CMK (cell line): ENCODE measurements at places on chromosomes 7 and 10.
A peak's percentile ranks its signal among the peaks of the same experiment; 100 is the strongest.

GRCh38 chr10:27373566-27374160 is 130.4 kb upstream of the RAB18 start:
- no peak for DNase-seq

GRCh38 chr7:47027695-47028240 is 554.1 kb downstream of the TNS3 start:
- DNase-seq: no peak

DNA sequence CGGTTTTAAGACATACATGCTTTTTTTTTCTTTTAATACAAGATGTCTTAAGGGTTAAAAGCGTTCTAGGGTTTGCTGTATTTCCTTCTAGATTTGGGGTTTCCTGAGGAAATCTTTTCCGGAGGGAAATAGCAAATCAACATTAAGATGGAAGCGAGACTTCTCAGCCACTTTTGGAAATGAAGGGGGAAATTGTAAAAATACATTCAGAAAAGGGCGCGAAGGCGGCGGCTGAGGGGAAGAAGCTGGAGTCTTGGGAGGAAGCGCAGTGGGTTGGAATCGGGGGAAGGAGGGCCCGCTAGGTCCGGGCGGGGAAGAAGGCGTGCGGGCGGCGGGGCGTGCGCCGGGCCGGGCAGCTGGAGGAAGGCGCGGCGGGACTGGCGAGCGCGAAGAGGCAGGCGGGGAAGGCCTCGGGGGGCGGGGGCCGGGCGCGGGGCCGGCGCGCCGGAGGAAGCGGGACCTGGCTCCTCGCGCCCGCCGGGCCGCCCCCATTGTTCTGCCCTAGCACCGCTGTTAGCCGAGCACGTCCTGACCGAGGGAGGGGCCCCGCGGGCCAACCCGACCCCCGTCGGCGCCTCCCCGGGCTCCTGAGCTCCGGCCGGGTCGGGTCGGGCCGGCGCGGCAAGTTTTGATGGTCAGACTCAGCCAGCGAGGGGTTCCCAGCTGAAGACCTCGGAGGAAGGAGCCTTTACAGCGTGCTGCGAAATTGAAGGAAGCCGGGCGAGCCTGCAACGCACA is 1.5 kb upstream of the SKIDA1 start:
- no peak for DNase-seq

GRCh38 chr10:124705817-124706461 is 38.2 kb downstream of the FAM53B start:
- DNase-seq: no peak

DNA sequence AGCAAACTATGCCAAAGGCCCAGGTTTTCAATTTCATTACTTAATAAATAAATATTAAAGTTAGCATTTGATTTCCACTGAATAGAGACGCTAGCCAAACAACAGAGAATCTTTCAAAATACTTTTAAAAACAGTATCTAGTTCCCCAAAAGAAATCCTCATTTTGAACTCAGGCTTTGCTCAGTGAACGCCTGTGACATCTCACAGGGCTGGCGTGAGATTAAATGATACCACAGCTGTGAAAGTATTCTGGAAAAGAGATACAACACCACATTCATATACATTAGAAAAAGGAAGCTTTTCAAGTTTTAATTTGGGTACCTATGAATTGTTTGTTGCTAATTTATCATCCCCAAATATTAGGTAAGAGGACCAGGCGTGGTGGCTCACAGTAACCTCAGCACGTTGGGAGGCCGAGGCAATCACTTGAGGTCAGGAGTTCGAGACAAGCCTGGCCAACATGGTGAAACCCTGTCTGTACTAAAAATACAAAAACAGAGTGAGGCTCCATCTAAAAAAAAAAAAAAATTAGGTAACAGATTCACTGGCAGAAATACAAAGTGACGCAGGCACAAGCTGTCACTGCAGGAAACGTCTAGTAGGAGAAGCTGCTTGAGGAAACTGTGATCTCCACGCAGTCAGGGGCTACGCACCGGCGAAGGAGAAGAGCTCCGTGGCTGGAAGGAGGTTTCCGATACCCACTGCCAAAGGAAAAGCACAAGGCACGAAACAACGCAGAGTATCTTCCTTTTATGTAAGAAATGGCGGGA is 50.0 kb downstream of the AMZ1 start:
- DNase-seq: no peak

GRCh38 chr7:158353606-158354570 is 233.7 kb downstream of the PTPRN2 start:
- peak; percentile 17 for DNase-seq

DNA sequence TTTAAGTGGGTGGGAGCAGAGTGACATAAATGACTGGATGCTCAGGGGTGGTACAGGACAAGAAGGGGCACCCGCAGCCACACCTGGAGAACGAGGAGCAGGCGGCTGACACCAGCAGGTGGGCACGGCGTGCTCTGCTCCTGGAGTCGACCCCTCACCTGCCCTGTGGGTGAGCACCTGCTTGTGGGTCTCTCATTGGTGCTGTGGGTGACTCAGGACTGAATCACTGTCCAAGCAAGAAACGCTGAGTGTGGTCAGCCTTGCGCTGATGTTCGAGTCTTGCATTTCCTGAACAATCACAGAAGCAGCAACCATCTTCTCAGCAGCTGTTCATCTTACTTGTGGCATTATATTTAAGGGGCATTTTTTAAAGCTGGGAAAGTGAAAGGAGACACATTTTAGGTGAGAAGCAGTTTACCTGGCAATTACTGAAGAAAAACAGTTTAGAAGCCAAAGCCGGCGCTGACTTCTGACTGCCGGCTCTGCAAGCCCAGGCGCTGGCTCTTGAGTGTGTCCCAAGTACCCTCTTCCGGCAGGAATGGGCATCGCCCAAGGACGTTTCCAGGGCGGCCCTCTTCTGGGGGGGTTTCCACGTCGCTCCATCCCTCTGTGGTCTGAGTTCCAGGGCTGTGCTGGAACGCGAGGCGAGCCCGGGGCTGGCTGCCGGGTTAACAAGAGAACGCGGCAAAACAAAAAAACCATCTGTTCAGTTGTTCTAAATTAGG is 145.2 kb upstream of the PFKP start:
- no peak for DNase-seq

- DNase-seq: no peak
These were observed 197.8 kb upstream of the TCF7L2 start for GRCh38 chr10:112752288-112752687.

DNA sequence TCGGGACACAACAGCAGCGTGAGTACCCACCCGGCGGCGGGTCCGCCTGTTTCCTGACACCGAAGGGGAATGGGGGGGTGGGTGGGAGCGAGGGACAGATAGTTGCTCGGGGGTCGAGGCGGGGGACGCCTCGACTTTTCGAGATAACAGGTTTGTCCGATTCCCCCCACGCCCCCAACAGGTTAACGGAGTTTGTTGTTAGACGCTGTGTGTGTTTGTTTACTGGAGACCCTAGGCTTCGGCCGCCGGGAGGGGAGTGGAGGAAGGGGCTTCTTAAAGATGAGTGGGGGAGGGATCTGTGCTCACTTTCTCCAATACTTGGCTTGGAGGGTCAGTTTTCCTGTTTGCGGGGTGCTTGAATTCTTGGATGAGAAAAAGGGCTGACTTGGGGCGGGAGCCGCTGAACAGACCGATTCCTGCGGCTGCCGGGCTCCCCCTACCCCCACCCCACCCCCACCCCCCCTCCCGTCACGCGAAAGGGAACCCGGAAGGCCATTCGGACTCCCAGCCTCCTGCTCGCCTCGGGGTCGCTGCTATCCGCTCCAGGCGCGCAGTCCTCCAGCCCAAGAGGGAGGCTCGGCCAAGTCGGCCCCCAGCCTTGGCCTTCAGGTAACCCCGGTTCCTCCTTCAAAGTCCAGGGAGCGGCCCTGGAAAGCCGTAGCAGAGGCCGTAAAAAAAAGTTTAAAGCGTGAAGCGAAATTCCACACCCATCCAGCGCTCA is 1.0 kb downstream of the SORCS3 start:
- no peak for DNase-seq

DNA sequence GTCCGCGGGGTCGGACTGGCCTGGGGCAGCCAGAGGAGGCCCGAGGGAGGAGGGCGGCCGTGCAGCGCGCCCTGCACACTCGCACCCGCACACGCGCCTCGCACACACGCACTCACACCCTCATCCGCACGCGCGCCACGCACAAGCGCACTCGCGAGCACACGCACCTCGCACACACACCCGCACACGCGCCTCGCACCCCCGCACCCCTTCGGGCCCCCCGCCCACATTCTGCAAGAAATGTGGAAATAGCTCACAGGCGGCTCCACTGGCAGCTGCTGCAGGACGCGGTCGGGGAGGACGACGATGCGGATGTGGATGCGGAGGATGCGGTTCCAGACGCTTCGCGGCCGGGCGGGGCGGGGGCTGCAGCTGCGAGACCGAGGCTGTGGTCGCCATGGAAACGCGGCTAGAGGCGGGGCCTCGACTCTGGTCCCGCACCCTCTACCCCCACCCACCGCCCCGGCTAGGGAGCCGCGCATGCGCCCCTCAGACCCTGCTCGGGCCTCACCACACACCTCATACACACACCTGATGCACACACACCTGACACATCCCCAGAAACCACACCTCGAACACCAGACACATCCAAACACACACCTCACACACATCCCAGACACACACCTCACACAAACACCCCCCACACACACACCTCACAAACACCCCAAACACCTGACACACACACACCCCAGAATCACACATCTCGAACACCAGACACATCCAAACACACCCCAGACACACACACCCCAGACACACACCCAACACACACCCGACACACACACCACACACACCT is at the start of gene CALY:
TSS of gene CALY (minus strand) at position 320 of the 793 bp plus-strand sequence. CDS start 7,907 bp downstream, outside the sequence.
- no peak for DNase-seq

DNA sequence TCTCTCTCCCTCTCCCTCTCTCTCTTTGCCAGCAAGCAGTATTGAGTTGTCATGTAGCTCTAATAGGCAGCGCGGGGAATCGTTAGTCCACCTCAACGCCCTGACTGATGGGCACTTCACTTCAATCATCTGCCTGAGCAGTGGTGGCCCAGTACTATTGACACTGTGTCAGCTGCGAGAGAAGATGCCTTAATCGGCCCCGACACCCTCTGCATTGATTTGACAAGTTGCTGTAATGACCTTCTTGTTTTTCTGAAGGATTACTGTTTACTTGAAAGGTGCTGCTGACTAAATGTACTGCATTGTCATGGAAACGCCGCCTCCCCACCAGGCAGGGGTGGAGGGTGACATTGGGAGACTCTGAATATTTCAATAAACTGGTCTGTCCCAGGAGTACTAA is 913.8 kb downstream of the KCNMA1 start:
- no peak for DNase-seq

DNA sequence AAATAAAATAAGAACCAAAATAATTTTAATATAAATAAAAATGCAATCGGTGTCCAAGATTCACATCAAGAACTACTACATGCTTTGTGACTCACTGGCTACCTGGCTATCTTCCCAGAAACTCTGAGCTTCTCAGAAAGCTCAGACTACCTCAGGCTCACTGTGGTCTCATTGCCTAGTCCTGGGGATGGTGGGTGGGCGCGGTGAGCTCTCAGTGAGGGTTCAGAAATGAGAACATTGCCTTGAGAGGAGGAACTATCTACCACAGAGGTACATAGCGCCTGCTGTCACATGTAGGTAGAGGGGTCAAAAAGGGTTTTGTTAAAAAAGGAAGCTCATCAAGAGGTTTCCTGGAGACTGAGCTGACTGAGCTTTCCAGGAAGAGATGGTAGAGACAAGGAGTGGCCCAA is 108.0 kb downstream of the WDFY4 start:
- no peak for DNase-seq

- no peak for DNase-seq
These were observed 19.5 kb upstream of the KCTD7 start for GRCh38 chr7:66609176-66609575.

DNA sequence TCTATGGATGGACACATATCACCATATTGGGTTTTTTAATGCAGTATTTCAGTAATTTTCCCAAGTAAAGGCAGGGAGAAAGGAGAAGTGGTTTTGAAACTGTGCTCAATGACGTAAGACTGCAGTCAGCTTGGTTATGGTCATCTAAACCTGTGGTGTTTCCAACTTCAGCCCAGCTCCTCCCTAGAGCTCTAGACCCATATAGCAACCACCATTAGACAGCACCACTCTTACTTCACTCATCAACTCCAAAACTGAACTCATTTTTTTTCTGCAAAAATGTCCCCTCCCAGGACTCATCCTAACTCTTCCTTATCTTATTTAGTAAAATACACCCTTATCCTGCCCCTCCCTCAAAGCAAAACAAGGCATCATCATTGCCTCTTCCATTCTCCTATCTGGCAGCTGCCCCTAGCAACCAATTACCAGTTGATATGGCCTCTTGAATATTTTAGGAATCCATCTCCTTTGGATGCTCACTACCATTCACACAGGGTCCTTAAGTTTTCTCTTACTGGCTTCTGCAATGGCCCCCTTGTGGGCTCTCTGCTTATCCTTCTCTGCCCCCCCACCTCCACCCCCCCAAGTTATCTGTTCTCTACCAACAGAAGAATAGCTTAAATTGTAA is 1.5 kb upstream of the RALA start:
- DNase-seq: no peak

- no peak for DNase-seq
These were observed 568 bp downstream of the MGAM2 start for GRCh38 chr7:142112086-142112485.

DNA sequence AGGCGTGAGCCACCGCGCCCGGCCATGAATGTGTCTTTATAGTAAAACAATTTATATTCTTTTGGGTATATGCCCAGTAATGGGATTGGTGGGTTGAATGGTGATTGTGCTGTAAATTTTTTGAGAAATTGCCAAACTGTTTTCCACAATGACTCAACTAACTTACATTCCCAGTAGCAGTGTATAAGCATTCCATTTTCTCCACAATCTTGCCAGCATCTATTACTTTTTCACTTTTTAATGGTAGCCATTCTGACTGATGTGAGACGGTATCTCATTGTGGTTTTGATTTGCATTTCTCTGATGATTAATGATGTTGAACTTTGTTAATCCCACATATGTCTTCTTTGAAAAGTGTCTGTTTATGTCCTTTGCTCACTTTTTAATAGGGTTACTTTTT is 1187.9 kb downstream of the XPNPEP1 start:
- no peak for DNase-seq

GRCh38 chr10:25547382-25547781 is 372.6 kb downstream of the GPR158 start:
- DNase-seq: no peak

GRCh38 chr7:50213622-50214017 is 90.9 kb upstream of the IKZF1 start:
- no peak for DNase-seq

GRCh38 chr10:37854626-37855025 is 2.8 kb downstream of the ZNF248 start:
- no peak for DNase-seq

GRCh38 chr10:110901954-110902819 is 16.8 kb downstream of the BBIP1 start:
- no peak for DNase-seq
